ENCODE measurements at places on chromosomes 12 and 14. TPM values are rescaled to one million over a fixed set of nuclear protein-coding genes. Genes with fewer than 3 reads are reported as not detected.

- no peaks in the 10 kb centered on the region for H3K36me3 ChIP-seq
- no peaks in the 10 kb centered on the region for H3K27me3 ChIP-seq
- H3K4me3 ChIP-seq: peak overlapping the region; percentile 3
- H3K4me1 ChIP-seq: no peaks in the 10 kb centered on the region
- no peak for DNase-seq
Measured at GRCh38 chr12:107319533-107320032, 226.2 kb upstream of the CRY1 start.

GRCh38 chr12:82047446-82047845 lies 288.3 kb upstream of the PPFIA2 start:
- H3K27ac ChIP-seq: no peak overlapping the region
- no peaks in the 10 kb centered on the region for H3K36me3 ChIP-seq
- no peaks in the 10 kb centered on the region for H3K27me3 ChIP-seq
- H3K4me3 ChIP-seq: no peak overlapping the region
- no peaks in the 10 kb centered on the region for H3K4me1 ChIP-seq

DNA sequence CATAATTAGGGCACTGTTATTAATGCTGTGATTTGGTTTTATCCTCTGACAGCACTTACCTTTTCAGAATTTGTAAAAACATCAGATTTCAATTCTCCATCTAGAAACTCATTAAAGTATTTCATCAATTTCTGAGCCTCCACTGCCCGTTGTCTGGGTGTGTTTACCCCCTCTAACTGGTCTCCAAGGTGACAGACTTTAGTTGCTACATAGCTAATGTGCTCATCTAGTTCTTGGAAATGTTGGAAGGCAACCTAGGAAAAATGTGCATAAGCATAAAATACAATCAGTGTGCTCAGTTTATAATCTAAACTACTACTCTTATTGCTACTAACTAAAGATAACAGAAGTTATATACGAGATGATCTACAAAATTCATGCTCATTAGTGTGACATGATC lies 24.6 kb downstream of the EXOC5 start:
- peaks cover 2% of the 10 kb centered on the region for H3K36me3 ChIP-seq
- no peak overlapping the region for H3K27ac ChIP-seq
- no peaks in the 10 kb centered on the region for H3K27me3 ChIP-seq
- no peak for DNase-seq

- no peaks in the 10 kb centered on the region for H3K4me1 ChIP-seq
- H3K27me3 ChIP-seq: no peaks in the 10 kb centered on the region
- H3K4me3 ChIP-seq: no peak overlapping the region
Measured at GRCh38 chr12:114444422-114445279, 38.7 kb upstream of the TBX5 start.

DNA sequence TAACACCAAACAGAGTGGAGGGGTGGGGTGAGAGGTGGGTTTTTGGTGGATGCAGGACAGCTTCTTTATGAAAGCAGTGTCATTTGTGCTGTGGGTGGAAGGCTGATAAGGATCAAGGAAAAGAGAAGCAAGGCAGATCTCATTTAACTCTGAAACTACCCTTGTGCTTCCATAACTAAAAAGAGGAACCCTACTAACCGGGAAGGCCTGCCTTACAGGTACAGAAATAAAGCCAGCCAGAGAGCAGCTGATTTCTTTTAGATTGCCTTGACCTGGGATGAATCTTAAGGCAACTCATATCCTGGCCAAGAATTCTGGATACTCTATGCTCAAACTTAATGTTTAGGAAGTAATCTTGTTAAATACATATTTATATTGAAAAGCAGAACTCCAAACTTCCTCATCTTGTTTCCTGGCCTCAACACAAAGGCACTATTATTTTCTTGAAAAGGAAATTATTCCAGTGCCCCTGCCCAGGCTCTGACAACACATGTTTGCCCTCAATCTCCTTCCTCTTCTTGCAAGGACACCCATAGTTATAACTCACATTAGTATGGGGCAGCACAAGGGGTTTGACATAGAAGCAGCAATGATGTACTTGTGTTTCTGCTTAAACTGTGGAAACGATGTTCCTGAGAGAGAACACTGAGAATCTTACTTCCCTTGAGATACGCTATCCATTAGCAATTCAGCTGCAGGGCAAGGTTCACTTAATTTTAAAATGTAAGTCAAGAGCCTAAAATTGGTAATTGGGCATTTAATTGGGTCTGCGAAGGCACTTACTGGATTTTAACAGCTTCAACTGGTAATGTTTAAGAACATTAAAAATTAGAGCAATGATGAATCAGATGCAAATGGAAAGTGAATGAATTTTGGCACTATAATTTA lies 173.7 kb downstream of the STXBP6 start:
- no peaks in the 10 kb centered on the region for H3K27me3 ChIP-seq
- H3K36me3 ChIP-seq: no peaks in the 10 kb centered on the region
- no peak for DNase-seq
- peak overlapping the region; percentile 19 for H3K27ac ChIP-seq
- peaks cover 50% of the 10 kb centered on the region for H3K4me1 ChIP-seq

GRCh38 chr14:56782711-56783110 lies 27.6 kb downstream of the OTX2 start:
- no peaks in the 10 kb centered on the region for H3K27me3 ChIP-seq
- H3K27ac ChIP-seq: no peak overlapping the region
- no peak overlapping the region for H3K4me3 ChIP-seq
- no peaks in the 10 kb centered on the region for H3K36me3 ChIP-seq

- no peak overlapping the region for H3K4me3 ChIP-seq
- no peak for DNase-seq
- H3K27me3 ChIP-seq: no peaks in the 10 kb centered on the region
- H3K36me3 ChIP-seq: no peaks in the 10 kb centered on the region
- H3K4me1 ChIP-seq: peaks cover 6% of the 10 kb centered on the region
Measured at GRCh38 chr12:13195785-13196129, 769 bp upstream of the EMP1 start.

Gene ZCCHC8
- polyA plus RNA-seq: 17.8 TPM

Gene KLRC1
- polyA plus RNA-seq: 0.45 TPM

Gene YEATS4
- polyA plus RNA-seq: 6.0 TPM

Gene TROAP
- 0.52 TPM for polyA plus RNA-seq
